ENCODE measurements at places on chromosomes 3 and 15.

GRCh38 chr3:102360183-102360860 is 74.5 kb upstream of the ZPLD1 start:
- no peak for DNase-seq

DNA sequence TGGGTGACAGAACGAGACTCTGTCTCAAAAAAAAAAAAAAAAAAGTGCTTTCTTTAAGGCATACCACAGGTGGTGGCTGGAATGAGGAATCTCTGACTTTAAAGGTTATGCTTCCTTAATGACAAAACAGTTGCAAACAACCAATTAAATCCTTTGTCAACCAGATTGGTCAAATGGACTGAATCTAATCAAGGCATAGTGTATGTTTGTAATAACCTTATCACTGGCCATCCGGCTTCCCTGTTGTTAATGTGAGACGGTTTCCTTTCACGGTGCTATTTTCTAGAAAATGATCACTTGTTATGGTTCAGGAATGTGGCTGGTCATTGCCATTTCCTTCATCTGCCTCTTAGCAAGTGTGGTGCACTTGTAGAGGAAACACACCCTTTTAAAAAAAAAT is 75.9 kb downstream of the FLNB start:
- DNase-seq, result no peak

- no peak for DNase-seq
Observed at GRCh38 chr3:12766541-12766940, 7.5 kb upstream of the TMEM40 start.

DNA sequence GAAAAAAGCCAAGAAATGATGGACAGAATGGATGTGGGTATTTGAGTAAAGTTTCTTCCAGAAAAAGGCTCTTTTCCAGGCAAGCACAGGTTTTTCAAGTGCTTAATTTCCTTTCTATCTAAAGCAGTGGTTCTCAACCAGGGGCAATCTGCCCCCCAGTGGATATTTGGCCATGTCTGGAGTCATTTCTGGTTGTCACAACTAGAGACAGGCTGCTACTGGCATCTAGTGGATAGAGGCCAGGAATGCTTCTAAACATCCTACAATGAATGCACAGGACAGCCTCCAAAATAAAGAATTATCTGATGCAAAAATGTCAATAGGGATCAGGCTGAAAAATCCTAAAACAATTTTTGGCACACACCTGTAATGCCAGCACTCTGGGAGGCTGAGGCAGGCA is 23.9 kb downstream of the SEC22C start:
- no peak for DNase-seq

GRCh38 chr15:101505610-101506337 is 16.3 kb upstream of the PCSK6 start:
- no peak for DNase-seq

- peak; percentile 61 for DNase-seq
Observed at GRCh38 chr15:49918121-49918520, 200.9 kb downstream of the ATP8B4 start.

DNA sequence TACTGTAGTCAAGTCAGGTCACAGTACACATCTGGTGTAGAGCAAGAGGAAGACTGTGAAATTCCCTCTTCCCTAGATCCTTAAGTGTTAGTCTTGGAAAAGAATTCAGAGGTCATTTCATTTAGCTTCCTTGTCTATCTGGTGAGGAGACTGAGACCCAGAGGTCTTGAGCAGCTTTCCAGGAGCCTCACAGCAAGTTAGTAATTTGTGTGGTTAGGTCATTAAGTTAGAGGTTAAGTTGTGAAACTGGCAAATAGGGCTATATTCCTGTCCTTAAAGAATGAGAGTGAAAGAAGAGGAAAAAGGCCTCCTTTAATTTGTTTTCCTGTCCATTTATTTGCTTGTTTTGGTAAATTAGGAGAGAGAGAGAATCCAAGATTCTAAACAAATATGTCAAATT is 9.0 kb downstream of the PODXL2 start:
- no peak for DNase-seq

DNA sequence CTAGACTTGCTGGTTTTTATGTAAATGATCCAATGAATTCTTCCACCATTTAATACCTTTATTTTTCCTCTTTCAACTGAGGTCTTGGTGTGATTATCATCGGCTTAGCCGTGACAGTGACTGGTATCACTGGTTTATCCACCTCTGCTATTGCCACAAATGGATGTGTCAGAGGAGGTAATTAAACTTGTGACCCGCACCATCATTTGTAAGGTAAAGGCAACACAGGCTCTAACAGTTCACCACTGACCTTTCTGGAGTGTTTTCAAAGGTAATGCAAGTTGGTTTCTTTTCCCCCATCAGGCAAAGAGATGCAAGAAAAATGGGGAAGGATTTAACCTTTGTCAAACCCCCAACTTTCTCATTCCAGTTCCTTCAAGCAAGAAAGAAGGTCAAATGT is 19.7 kb downstream of the SLC12A1 start:
- DNase-seq, result no peak

GRCh38 chr3:133812872-133813271 is 7.3 kb downstream of the SRPRB start:
- DNase-seq, result peak; percentile 33

DNA sequence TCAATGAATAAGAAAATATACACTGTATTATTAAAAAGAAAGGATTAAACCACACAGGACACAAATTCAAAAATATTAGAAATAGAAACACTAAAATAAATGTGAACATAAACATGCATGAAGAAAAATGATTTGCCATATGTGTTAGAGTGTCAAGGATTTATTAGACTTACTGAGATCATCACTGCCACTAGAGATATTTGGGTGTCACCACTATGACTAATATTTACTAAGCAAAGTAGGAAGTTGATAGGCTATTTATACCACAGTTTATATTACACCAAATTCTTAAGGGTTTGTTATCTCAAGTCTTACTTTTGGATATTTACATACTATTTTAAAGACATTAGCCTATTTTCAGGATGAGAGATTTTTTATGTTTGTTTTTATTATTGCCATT is 575.0 kb upstream of the SGO1 start:
- peak; percentile 28 for DNase-seq

DNA sequence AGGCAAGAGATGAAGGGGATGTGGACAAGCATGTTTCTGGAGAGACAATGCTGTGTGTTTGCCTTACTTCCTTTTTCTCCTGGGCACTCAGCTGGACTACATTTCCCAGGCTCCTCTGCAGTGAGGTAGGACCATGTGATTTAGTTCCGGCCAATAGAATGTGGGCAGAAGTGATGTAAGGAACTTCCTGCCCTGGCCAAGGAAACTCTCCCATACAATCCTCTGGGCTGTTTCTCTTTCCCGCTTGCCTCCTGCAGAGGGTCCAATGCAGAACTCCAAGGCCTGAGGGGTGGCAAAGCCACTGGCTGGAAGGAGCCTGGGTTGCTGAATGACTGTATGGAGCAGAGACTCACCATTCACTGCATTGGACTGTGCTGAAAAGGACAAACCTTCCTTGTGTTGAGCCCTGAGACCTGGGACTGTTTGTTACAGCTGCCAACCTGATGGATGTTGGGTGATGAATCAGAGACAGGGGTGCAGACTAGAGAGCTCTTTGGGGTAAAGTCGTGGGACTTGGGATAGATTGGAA is 82.7 kb upstream of the SLC6A6 start:
- DNase-seq, result peak; percentile 69

DNA sequence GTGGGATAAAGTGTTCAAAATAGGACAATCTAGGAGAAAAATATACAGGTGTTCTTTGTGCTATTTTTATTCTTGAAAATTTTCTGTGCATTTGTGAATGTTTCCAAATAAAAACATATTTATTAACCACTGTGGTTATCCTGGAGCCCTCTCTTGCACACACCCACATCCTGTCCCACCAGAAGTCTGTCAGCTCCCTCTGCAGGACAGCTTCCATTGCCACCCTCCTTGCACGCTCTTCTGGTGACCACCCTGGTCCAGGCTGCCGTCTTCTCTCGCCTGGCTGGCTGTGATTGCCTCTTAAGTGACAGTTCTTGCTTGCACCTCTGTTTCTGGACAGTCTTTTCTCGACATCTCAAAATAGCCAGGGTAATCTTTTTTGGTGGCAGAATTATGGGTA is 394.0 kb downstream of the LRTM1 start:
- DNase-seq, result no peak

GRCh38 chr3:118537454-118537853 is 497.2 kb downstream of the IGSF11 start:
- no peak for DNase-seq

DNA sequence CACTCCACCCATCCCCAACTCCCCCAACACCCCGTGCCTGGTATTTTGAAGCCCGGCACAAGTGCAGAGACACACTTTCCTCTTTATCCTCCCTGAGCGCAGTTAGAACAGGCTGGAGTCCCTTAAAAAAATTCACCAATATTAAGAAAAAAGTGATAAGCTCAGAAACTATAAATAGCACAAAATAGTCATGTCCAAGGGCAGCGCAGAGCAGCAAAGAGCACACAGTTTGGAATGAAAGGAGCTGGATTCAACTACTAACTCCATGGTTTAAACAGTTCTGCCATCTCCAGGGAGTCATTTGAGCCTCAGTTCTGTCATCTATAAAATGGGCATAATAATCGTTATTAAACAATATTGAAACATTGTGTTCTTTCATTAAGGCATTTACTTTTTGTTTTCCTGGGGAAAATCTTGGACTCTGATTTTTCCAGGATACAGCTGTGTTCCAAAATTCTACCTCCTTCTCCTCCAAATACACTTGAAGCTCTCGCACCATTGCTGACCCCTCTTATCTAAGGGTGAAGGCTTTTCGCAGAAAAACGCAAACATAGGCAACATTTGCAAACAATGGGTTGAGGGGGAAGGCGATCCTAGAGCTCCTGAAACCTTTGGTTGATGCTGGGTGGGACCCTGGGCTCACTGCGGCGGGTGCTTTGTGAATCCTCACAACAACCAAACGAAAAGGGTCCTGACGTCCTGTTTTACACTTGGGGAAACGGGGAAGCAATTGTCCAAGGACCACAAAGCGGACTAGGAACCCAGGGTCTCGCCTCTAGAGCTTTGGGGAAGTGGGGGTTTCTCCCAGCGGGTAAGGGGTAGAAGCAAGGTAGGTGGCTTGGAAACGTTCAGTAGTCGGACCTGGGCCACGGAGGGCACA is 41.8 kb downstream of the EPHB3 start:
- DNase-seq, result no peak

DNA sequence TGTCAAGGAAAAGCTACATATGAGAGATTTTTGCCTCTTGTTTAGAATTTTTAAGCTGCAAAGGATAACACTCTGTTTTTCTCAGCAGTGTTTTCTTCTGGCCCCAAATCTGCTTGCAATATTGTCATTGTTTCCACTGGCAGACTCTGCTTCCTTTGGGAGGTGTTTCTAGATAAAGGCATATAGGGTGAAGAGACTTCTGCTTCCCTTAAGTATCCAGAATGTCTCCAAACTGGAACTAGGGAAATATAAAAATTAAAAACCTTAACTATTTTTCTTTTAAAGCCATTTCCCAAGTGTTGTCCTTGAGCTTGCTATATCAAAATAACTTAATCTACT is 225.8 kb downstream of the CGGBP1 start:
- DNase-seq, result no peak

GRCh38 chr3:58370407-58370806 is 37.7 kb downstream of the PXK start:
- DNase-seq, result no peak

GRCh38 chr3:139607257-139608107 is 67.9 kb upstream of the RBP1 start:
- no peak for DNase-seq

DNA sequence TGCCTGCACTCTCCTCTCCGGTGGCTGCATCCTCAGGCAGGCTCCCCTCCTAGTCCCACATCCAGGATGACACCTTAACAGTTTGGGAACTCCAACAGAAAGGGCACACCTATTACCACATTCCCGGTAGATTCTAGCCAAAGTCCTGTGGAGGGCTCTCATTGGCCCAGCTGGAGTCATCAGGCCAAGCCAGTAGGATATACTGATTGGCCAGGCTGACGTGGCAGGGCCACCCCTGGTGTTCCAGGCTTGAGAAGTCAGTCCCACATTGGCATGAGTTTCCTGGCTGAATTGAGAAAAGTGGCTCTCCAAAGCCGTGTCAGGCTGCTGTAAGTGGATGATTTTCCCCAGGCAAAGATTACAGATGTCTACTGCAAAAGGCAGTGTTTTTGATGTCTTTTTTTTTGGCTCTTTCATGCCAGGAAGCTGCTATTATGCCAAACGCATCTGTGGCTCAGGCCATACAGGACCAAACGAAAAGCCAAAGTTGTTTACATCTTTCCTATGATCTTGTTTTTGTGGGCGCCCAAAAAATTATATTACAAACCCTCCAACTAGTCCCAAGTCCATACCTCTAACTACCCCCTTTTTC is 6.6 kb upstream of the BLM start:
- no peak for DNase-seq

DNA sequence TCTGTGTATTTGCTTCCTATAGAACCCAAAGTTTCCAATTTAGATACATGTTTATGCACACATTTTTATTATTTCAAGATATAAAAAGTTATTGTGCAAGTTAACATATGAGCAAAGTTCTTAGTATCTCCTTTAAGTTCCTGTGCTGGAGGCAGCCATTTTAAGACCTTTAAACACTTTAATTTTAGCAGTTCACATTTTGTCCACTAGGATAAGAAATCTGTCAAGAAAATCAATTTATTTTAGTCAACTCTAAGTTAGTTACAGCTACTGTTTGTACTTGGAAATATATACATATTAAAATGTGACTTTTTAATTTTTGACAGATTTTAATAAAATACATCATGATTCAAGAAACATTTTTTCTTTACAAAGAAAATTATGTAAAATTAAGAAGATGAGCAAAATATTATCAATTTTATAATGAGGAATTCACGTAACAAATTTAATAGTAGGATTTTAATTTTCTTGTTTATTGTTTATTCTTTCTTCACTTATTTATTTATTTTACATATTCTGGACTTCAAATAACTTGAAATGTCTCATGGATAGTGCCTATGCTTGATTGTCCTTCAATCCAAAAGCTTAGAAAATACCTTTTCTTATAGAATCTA is 402.6 kb upstream of the GBE1 start:
- peak; percentile 19 for DNase-seq

GRCh38 chr3:56693750-56694149 is 10.7 kb upstream of the TASOR start:
- DNase-seq, result no peak

DNA sequence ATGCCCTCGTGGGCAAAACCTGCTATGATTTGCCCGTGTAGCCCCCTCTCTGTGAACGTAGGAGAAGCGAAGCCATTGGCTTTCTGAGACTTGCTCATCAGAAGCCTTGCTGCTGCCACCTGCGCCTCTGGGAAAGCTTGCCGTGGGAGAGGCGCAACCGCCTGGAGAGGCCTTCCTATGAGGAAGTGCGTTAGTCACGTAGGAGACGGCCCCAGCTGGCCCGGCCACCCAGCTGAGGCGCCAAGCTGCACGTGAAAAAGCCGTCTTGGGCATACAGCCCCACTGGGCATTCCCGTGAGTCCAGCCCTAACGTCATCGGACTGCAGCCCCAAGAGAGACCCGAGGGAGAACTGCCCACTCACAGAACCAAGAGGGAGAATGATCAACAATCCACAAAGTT is 49.1 kb upstream of the TJP1 start:
- no peak for DNase-seq

Measured in fibroblast of skin of right biceps (primary cell).